ENCODE measurements at places on chromosomes 5 and 9.

DNA sequence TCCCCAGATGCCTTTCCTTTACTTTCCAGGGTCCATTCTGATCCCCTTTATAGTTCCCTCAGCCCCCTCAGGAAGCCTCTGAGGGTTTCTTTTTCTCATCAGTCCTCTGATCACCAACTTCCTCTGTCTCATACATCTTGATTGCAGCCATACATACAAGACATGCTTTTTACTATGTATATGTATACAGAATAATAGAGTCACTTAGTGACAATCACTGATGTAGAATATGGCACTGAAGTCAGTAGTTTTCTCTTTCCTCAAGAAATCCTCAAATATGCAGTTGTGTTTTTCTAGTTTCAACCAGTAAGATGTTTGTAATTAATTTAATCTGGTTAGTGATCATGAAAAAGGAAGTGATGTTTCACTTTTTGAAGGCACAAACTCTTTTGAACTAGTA is 364.1 kb downstream of the MAN2A1 start:
- DNase-seq = no peak

GRCh38 chr9:92706218-92706940 is 36.4 kb upstream of the IPPK start:
- DNase-seq = no peak

DNA sequence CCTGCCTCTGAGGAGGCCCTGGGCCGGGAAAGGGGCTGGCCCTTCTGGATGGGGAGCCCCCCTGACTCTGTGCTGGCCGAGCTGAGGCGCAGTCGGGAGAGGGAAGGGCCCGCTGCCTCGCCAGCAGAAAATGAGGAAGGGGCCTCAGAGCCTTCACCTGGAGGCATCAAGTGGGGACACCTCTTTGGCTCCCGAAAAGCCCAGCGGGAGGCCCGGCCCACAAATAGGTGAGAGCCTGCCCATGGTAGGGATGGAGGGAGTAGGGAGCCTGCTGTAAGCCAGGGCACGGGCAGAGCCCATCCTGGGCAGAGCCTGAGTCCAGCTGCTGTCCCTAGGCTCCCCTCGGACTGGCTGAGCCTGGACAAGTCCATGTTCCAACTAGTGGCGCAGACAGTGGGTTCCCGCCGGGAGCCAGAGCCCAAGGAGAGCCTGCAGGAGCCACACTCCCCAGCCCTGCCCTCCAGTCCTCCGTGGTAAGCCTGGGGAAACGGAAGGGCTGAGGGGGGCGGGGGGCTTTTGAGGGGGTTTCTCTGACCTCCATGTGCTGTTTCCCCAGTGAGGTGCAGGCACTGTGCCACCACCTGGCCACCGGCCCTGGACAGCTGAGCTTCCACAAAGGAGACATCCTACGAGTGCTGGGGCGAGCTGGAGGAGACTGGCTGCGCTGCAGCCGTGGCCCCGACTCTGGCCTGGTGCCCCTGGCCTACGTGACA is 44.3 kb upstream of the TESK1 start:
- no peak for DNase-seq

GRCh38 chr5:2466966-2467365 is 284.5 kb downstream of the IRX2 start:
- DNase-seq = no peak

- no peak for DNase-seq
Observed at GRCh38 chr9:91362051-91362611, 413 bp upstream of the AUH start.

GRCh38 chr5:140311011-140311467 is 8.1 kb upstream of the PFDN1 start:
- DNase-seq = peak; percentile 69

GRCh38 chr9:127418037-127418471 is 6.1 kb upstream of the ZNF79 start:
- no peak for DNase-seq
